ENCODE measurements at places on chromosomes 3 and 15. TPM values are rescaled to one million over a fixed set of nuclear protein-coding genes. Genes with fewer than 3 reads are reported as not detected.

DNA sequence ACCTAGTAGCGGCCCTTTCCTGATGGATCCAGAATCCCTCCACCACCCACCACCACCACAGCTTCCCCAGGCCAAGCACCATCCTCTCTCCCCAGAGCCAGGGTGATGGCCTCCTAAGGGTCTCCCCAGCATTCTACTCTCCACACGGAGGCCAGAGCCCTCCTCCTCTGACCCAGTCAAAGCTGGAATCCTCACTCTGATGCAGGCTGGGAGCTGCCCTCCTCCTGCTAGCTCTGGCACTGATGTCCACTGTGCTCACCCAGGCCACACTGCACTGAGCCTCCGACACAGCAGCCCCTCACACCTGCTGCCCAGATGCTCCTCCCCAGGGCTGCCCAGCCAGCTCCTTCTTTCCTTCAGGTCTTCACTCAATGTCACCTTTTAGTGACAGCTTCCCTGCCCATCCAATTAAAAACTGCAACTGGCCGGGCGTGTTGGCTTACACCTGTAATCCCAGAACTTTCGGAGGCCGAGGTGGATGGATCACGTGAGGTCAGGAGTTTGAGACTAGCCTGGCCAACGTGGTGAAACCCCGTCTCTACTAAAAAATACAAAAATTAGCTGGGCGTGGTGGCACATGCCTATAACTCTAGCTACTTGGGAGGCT is 21.0 kb downstream of the XXYLT1 start:
- H3K27me3 ChIP-seq = no peaks in the 10 kb centered on the region
- no peak overlapping the region for H3K27ac ChIP-seq
- H3K4me1 ChIP-seq = peaks cover 7% of the 10 kb centered on the region
- no peaks in the 10 kb centered on the region for H3K36me3 ChIP-seq
- DNase-seq = no peak

- H3K36me3 ChIP-seq = no peaks in the 10 kb centered on the region
- H3K4me3 ChIP-seq = no peak overlapping the region
- peaks cover 17% of the 10 kb centered on the region for H3K4me1 ChIP-seq
- H3K27ac ChIP-seq = no peak overlapping the region
- DNase-seq = no peak
These were observed 48.6 kb downstream of the GAP43 start for GRCh38 chr3:115671761-115672455.

RTP1 gene
- total RNA-seq = not detected

GRCh38 chr3:30754426-30754825 is 140.0 kb downstream of the GADL1 start:
- no peak overlapping the region for H3K4me3 ChIP-seq
- H3K27me3 ChIP-seq = no peaks in the 10 kb centered on the region
- H3K4me1 ChIP-seq = peaks cover 34% of the 10 kb centered on the region
- no peak for DNase-seq
- H3K27ac ChIP-seq = no peak overlapping the region

Data from cardiac muscle cell (in vitro differentiated cells and primary cell).